Ecto neural progenitor cell (in vitro differentiated cells): ENCODE measurements at places on chromosomes 5 and 9.

DNA sequence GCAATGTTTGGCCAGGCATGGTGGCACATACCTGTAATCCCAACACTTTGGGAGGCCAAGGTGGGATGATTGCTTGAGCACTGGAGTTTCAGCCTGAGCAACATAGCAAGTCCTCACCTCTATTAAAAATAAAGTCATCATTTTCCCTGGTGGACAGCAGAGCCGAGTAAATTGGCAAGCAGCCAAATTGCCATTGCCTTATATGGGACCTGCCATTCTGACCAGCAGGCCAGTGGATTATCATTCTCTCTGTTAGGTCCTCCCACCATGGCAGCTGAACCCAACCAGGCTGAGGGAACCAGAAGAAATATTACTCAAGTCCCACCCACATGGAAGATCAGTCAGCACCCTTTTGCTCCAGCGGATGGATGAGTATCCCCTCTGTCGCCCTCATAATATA is 1829.9 kb downstream of the EFNA5 start:
- DNase-seq: no peak

DNA sequence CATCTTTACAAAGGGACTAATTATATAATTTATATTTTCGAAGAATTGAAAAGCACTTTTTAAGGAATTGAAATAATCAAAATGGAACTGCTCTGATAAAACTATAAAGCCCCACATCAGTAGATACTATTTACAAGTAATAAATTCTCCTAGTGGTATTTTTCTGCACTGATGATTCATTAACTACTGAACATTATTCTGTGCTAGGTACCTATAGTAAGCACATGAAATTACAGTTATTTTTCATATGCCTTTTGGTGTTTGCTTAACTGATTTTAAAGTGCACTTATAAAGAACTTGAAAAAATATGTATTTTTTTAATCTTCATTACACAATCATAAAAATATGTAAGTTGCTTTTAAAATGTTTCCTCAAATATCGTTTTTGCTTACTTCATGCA is 123.0 kb downstream of the MAN2A1 start:
- no peak for DNase-seq

DNA sequence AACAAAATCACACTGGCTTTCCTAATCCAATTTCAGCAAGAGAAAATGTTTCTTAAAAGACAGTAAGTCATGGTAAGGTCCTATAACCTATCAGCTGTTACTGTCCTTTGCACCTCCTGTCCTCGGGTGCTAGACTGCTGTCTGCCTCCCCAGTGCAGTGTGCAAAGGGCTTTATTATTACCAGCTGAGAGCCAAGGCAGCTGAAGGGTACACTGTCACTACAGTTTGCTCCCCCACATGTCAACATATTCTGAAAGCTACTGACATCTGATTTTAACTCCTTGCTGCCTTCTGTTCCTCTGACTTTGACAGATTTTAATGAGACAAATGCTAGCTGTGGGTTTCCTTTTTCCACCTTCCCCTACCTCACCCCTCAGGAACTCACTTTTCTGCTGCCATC is 389.4 kb upstream of the SLC24A2 start:
- no peak for DNase-seq

DNA sequence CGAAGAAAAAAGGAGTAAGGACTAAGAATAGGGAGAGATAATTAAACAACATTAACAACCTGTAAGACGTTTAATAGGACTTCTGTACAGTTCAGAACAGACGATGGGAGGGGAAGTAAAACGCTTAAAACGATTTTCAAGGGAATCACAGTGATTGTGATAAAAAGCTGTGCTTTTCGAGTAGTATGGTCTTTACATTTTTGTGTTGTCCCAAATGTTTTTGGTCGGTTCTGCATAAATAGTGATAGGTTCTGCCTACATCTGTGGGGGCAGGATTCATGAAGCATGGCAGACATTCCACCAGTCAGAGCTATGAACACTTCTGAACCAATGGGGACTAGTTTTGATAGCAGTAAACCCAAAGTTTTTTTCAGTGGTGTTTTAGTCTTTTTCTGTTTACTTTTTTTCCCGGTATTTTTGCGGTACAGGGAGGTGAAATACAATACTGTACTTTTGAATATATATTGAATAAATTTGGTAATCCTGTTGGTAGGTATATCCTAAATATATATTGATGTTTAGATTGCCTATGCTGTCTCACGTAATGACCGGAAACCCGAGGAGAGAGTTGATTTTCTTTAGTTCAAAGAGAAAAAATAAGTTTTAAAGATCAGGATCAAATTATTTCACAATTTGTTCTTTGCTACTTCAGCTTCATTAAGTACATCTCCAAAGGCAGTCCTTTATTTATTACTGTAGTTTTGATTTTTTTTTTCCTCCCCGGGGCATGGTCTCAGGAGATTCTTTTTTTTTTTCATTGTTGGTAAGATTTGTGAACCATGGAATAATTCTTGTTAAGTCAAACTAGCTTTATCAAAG is 1.3 kb downstream of the ERBIN start:
- no peak for DNase-seq

- DNase-seq: no peak
Observed at GRCh38 chr5:136235321-136235720, 42.4 kb upstream of the SMIM32 start.

DNA sequence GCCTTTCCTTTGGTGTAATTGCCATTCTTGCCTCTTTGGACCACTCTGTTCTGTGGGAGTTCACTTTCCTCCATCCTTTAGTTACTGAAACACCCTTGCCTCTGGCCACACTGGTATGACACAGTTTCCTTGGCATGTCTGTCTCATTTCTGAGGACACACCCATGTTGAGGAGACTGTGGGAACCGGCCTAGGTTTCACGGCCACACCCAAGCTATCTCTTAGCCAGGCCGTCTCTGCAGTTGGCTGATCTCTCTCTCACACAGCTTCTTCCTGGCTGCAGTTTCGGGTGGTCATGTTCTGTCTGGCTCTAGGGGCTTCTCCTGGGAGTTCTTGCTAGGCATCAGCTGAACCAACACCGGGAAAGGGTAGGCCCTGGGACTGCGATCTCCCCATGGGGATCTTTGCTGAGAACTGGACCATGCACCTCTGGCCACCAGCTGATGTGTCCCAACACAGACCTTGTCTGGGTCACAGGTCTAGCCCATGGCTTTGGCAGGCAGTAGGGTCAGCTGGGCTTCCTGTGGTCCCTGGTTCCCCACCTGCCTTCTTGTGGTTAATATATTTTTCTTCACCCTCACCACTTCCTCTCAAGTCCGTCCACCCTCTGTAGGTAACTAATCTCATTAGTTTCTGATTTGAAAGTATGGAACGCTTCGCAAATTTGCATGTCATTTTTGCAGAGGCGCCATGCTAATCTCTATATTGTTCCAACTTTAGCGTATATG is 24.9 kb downstream of the ARHGEF37 start:
- no peak for DNase-seq

DNA sequence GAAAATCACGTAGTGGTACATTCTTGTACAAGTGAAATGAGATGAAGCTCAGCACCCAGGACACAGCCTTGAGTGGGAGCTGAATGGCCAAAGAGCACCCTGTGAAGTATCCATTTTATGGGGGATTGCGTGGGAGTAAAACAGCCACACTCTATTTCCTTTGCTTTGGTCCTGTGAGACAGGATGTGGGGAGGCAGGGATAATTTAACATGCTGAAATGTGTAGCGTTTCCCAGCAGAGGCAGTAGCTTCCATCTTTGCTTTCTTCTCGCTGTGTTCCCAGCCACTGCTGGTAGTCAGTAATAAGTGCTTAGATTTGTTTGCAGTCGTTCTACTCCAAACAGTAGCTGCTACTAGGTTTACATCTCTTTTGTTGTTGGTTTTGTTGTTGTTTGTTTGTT is 4.4 kb downstream of the IL31RA start:
- DNase-seq: no peak

GRCh38 chr5:37055383-37055990 is 178.9 kb downstream of the NIPBL start:
- DNase-seq: no peak

- DNase-seq: no peak
Observed at GRCh38 chr9:79196606-79197005, 375.2 kb upstream of the TLE4 start.

DNA sequence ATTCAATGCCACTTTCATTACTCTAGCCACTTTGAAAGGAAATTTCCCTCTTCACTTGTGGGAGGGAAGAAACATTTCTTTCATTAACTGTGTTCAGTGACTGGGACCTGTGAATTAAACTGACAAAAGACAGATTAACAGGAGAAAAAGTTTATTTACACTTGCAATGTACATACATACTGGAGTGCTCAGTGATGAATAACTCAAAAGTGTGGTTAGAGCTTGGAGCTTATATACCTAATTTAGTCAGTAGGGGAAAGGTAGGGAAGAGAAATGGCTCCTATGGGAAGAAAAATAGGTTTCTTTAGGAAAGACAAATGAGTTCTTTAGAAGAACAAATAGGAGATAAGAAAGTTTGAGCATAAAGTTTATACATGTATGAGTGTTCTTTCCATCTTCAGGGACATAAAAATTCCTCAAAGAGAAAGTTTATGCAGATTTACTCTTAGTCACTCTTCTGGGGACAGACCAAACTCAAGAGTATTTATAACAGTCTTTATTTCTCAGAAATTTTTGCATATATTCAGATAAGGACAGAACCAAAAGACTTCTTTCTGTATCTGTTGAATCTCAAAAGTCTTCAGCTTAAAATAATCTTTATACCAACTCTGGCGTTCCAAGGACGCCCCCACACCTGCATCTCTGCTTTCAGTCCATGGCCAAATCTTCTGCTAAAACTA is 120.0 kb upstream of the RAI14 start:
- no peak for DNase-seq

- DNase-seq: no peak
Observed at GRCh38 chr9:17832812-17833211, 253.9 kb downstream of the SH3GL2 start.

DNA sequence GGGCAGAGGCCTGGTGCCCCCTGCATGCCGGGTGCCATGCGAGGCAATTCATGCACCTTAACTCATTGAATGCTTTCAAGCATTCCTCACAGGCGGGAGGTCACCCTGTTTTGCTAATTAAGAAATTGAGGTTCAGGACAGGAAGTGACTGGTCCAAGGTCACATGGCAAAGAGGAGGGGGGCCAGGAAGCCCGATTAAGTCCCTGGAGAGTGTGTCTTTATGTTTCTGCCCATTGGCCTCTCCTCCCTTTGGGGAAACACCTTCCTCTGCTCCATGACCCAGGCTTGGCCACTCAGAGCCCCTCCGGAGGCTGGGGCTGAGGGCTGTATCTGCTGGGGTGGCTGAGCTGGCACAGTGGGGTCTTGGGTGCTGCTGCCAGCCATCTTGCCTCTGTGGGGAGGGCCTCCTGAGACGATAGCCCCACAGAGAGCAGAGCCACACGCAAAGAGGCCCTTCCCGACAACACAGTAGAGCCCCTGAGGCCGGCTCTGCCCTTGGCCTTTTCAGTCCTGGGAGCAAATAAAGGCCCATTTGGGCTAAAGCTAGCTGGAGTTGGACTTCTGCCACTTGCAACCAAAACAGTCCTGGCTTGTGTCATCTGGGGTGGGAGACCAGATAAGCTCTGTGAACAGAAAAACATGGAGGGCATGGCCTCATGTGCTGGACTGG is 90.8 kb upstream of the NEURL1B start:
- no peak for DNase-seq

DNA sequence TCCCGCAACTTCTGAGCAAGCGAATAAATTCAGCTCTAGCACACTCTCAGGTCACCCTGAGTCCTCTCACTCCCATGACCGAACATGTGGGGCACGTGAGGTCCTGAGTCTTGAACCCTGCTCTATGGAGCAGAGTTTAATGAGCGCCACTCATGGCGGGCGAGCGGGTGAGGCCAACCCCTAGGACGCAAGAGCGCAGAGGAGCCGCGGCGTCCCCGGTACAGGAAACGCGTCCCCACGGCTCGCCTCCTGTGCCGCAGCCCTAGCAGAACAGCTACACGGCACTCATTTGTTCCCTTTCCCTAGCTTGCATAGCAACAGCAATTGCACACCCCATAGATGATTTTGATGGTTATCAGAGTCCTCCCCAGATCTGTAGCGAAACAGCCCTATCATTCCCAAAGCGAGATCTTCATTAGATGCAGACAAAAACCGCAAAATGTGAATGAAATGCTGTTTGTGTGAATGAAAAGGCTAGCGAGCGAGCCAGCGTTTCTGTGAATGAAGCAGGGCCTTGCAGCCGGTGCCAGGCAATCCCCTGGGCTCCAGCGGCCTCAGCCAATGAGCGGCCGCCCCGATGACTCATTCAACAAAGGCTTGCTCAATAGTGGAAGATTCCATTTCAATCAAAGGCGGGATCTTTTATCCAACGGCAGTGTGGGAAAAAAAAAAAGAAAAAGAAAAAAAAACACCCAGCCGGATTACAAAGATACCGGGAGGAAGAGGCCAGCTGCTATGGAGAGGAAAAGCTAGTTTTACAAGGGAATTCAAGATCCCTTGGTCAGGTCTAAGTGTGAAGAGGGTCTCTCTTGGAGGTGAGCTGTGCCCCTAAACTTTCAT is 1.5 kb upstream of the SHC3 start:
- peak; percentile 93 for DNase-seq
